Erythroblast (primary cell): ENCODE measurements at places on chromosomes 4 and X.

GRCh38 chr4:89438102-89438831, 130.7 kb upstream of the GPRIN3 start:
- DNase-seq, result peak; percentile 35

GRCh38 chr4:152860046-152860445, 76.1 kb upstream of the FHDC1 start:
- DNase-seq, result no peak

DNA sequence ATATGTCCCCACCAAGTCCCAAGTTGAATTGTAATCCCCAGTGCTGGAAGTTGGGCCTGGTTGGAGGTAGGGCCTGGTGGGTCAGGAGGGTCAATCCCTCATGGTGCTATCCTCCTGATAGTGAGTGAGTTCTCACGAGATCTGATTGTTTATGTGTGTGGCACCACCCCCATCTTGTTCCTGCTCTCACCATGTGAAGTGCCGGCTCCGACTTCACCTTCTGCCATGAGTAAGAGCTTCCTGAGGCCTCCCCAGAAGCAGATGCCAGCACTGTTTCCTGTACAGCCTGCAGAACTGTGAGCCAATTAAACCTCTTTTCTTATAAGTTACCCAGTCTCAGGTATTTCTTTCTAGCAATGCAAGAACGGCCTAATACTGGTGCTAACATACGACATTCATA, 22.7 kb upstream of the TMEM33 start:
- DNase-seq, result no peak

GRCh38 chrX:45735571-45735970, 534.9 kb upstream of the DIPK2B start:
- no peak for DNase-seq

DNA sequence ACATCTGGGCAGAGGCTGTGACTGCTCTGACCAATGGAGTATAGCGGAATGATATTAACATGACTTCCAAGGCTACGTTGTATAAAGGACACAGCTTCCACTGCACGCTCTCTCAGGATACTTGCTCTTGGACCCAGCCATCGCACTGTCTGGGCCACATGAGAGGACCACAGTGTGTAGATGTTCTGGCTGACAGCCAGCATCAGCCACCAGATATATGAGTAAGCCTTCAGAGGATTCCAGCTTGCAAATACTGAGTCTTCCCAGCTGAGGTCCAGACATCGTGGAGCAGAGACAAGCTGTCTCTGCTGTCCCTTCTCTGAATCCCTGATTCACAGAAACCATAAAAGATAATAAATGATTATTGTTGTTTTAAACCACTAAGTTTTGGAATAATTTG, 146.8 kb upstream of the USP9X start:
- DNase-seq, result no peak

DNA sequence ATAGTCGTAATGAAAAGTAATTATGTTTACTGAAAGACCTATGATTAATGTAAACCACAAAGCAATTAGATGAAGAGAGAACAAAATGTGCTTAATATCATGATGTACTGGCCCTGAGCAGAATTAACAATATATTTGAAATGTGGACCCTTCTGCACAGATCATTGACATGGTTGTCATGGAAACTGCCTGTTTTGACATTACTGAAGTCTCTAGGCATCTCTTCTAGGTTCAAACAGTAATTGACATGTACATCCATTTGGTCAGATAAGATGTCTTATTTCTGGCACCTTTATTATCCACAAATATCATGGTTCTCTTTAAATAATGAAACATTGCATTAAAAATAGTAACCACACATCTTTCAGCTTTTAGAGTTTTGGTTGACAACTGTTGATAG, 251.7 kb upstream of the GNPDA2 start:
- DNase-seq, result no peak

GRCh38 chr4:71006203-71006907, 12.9 kb downstream of the DCK start:
- no peak for DNase-seq

DNA sequence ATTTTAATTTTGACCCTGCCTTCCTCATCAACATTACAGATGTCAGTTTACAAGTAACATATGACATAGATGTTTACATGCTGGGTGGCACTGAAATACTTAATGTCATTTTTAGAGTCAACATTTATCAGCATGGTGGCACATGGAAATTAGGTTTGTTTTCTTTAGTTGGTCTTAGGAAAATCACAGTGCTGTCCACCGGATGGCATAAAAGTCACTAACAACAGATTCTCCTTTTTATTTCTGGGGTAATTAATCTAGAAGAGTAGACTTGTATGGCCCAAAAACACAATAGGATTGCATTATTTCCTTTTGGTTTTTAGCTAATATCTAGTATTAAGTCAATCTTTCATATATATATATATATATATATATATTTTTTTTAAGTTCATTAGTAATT, 88.6 kb upstream of the HHIP start:
- no peak for DNase-seq
